ENCODE measurements at places on chromosomes 7 and 10.

DNA sequence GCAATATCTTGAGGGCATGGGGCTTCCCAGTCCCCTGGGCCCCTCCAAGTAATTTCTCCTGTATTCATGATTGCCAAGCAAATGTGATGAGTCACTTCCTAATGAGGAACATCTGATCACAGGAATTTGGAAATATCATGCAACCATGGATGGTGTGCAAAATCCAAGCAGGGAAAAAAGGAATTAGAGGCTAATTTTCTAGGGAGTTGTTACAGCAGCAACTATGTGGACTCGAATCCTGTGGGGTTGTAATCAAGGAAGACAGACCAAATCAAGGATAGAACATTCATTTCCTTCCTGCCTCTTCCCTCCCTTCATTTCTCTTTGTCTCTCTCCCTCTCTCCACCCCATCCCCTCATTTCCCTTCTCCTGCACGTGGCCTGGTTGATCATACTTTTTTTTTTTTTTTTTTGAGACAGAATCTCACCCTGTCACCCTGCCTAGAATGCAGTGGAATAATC is 23.9 kb upstream of the AGFG2 start:
- DNase-seq, result peak; percentile 46

GRCh38 chr7:130879191-130879590 is 145.2 kb upstream of the KLF14 start:
- DNase-seq, result no peak

DNA sequence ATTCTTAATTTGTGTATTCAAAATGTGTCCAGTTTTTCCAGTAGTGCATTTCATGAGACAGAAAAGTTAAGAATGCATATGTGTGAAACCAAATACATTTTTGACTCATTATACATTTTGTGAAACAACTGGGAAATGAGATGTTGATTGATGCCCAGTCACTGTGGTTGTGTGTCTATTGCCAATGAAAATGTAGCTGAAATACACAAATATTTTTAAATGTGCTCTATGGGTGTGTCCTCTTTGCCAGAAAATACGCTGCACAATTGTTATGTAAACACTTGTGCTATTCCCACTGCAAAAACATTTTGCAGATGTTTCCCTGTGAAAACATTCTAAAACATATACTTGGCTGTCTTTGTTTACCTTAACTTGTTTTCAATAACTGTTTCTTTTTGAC is 395.2 kb downstream of the TFEC start:
- peak; percentile 51 for DNase-seq

DNA sequence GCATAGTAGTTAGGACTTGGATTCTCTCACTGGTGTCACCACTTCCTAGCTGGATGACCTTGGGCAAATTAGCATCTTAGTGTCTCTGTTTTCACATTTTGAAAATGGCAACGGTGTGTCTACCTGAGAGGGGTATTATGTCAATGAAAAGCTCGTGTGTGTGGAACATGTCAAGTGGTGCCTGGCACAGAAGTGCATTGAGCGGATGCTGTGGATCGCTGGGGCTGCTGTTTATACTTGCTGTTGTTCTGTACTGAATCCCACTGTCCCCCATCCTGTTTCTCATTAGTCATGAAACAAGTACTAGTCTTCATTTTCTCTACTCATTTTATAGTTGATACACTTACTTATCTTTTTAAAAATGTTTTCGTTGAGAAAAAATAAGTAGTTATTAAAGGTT is 26.1 kb downstream of the RBM33 start:
- DNase-seq, result no peak

DNA sequence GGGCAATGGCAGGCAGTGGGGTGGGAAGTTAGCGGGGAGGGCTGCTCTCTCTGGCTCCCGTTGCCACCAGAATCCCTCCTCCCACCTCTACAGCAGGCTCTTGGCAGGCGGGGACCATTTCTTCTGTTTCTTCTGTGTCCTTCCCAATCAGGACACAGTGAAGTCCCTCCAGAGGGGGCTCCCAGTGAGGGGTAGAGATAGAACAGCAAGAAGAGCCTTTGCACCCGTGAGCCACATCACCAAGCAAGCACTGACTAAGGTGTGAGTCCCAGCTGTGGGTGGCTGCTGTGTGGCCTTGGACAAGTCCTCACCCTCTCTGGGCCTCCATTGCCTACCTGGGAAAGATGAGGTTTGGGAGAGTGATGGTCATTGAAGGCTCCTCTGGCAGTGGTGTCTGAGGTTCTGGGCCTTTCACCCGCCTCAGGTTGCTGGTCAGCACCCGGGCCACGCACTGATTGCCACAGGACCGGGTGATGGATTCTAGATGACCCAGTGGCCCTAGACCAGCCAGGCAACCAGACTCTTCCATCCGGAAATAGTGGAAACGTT is 26.0 kb upstream of the PCBD1 start:
- DNase-seq, result no peak

GRCh38 chr7:50404392-50404791 is 45.8 kb downstream of the FIGNL1 start:
- no peak for DNase-seq

DNA sequence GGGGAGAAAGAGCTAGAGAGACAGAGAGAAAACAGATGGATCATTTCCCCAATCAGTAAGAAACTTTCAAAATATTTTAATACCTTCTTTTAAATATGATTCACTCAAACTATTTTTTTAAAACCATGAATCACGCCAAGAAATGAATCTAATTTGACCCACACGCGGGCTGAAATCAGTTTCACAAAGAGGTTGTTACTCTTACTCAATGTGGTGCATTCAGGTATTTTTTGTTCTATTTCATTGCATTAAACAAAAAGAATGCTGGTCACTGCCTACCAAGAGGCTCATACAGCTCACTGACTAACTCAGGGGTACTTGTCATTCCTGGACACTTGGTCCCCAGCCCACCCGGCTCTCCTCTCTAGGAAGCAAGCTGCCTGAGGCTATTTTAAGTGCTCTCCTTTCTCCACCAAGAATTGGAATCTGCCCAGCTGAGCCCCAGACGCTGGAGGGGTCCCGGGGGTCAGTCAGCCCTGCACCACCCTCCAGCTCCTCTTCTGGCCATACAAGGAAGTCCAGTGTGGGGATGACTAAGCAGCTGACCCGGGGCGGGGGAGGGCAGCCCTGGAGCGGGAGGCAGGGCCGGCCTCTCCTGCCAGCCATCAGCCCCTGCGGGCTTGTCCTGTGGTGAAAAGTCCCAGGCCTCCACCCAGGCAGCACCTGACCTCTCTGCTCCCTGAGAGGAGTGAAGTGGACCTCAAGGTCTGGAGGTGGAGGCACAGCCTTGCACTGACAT is 21.7 kb upstream of the PFKP start:
- DNase-seq, result peak; percentile 69

DNA sequence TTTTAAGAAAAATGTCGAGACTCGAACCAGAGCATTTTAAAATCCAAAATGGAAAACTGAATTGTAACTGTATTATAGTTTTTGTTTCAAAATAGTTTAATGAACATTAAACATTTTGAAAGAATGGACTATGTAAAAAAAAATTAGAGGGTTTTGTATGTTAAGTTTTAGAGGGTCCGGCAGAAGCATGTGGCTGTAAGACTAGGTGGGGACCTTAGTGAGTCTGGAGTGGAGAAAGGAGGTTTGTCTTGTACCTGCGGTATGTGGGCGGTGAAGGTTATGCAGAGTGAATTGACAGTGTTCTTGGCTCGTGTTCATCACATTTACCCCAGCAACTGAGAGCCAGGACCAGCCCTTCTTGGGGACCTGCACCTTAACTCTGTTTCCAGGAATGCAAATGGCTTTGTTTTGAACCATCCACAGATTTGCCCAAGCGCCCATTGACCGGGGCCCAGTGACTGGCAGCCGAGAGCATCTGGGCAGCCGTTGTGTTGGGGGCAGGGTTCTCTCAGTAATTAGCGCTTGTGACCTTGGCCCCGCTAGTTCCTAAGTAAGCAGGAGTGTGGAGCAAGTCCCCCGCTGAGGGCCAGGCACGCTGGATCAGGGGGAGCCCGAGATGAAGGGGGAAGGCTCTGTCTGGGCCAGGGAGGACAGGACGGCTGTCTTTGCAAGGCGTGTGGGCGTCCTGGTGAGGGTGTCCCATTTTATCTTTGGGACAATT is 1.4 kb upstream of the KLF6 start:
- DNase-seq, result peak; percentile 88

- DNase-seq, result no peak
Observed at GRCh38 chr7:22720791-22721786, 5.9 kb upstream of the IL6 start.

- no peak for DNase-seq
Observed at GRCh38 chr10:49395741-49396665, at the start of gene DRGX. DRGX (minus strand) TSS chr10:49396089; CDS start chr10:49395440, 649 bp downstream.

DNA sequence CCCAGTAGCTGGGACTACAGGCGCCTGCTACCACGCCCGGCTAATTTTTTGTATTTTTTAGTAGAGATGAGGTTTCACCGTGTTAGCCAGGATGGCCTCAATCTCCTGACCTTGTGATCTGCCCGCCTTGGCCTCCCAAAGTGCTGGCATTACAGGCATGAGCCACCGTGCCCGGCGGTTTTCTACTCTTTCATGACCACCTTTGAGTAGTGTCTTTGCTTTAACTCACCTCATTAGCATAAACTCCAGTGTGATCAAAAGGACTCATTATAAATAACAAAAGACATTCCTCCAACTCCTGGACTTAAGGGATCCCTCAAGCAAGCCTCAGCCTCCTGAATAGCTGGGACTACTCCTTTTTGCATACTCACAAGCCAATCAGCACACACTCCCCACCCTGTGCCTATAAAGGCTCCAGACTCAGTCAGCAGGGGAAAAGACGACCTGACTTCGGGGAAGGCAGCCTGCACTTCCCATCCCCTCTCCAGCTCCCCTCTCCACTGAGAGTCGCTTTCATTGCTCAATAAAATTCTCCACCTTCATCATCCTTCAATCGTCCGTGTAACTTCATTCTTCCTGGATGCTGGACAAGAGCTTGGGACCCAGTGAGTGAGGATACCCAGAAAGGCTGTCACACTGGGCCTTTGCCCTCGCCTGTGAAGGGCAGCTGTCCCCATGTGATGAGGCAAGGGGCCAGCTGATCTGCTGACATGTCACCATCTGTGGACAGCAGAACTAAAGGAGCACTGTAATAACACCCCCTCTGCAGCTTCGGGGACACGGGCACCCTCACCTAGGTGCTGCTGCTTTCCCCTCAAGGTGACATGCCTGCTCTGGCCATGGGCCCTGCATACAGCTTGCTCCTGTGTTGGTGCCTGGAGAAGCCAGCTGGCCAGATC is 35.0 kb upstream of the EIF4H start:
- no peak for DNase-seq

- peak; percentile 70 for DNase-seq
Observed at GRCh38 chr7:116180302-116180701, 30.0 kb upstream of the TES start.

- peak; percentile 52 for DNase-seq
Observed at GRCh38 chr10:87093632-87094372, 841 bp downstream of the GLUD1 start.

DNA sequence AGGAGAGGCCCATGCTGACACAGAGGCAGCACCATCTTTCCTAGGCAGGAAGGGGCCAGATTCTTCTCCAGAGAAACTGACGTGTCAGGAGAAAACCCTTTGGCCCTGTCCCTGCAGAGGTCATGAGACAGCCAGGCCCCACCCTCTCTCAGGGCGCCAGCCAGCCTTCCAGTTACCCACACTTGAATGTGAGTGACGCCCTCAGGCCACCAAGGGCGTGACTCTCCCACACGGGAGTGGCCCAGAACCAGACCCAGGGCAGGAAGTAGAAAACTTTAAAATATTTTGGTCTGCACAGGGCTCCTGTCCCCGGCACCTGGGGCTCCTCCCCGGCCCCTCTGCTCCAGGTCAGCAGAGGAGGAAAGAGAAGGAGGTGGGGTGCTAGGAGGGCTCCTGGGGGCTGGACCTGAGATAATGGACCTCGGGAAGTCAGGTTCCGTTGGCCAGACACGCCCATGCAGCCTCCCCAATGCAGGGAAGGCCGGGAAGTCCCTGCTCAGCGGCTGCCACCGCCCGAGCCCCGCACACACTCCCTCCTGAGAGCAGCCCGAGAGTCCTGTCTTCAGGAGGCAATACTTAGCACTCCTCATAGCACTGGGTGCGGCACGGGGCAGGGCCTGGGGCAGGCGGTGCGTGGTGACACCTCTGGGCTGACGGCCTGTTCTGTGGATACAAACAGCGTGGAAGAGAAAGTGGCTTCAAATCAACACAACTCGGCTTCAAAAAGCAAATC is 67.0 kb upstream of the CFAP46 start:
- DNase-seq, result no peak

DNA sequence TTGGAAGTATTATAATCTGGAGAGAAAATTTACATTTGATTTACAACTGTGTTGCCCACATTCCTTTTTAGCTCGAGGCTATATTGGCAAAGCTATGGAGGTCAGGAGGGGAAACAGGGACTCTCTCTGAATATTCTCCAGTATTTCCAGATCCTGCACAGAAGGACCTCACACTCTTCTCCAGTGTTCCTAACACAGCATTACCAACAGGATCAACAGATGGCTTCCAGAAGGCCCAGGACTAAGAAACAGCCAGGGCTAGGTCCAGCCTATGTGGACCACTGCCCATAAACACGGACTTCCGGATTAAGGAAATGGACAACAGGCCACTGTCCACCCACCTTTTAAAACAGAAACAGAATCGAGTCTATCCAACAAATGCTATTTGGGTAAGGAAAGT is 65.3 kb downstream of the CHCHD3 start:
- no peak for DNase-seq
